Type B pancreatic cell (in vitro differentiated cells): ENCODE measurements at places on chromosomes 6 and 20.

DNA sequence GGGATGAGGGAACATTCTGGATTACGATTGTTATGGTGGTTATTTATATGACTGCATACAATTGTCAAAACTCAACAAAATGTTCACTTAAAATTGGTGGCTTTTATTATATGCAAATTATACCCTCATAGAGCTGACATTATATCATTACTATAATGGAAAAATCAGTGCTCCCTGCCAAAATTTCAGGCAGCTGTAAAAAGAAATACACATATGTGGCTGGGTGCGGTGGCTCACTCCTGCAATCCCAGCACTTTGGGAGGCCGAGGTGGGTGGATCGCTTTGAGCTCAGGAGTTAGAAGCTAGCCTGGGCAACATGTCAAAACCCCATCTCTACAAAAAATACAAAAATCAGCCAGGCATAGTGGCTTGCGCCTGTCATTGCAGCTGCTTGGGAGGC, 75.8 kb upstream of the SULF2 start:
- no peaks in the 10 kb centered on the region for H3K36me3 ChIP-seq
- H3K27ac ChIP-seq, result no peak overlapping the region
- no peak for DNase-seq
- H3K4me1 ChIP-seq, result peaks cover 33% of the 10 kb centered on the region
- no peak overlapping the region for H3K4me3 ChIP-seq
- peaks cover 19% of the 10 kb centered on the region for H3K27me3 ChIP-seq

GRCh38 chr6:161057103-161058091, 65.8 kb downstream of the MAP3K4 start:
- DNase-seq, result no peak
- H3K27ac ChIP-seq, result no peak overlapping the region
- H3K4me3 ChIP-seq, result no peak overlapping the region
- H3K36me3 ChIP-seq, result peaks cover 11% of the 10 kb centered on the region
- H3K4me1 ChIP-seq, result no peaks in the 10 kb centered on the region

DNA sequence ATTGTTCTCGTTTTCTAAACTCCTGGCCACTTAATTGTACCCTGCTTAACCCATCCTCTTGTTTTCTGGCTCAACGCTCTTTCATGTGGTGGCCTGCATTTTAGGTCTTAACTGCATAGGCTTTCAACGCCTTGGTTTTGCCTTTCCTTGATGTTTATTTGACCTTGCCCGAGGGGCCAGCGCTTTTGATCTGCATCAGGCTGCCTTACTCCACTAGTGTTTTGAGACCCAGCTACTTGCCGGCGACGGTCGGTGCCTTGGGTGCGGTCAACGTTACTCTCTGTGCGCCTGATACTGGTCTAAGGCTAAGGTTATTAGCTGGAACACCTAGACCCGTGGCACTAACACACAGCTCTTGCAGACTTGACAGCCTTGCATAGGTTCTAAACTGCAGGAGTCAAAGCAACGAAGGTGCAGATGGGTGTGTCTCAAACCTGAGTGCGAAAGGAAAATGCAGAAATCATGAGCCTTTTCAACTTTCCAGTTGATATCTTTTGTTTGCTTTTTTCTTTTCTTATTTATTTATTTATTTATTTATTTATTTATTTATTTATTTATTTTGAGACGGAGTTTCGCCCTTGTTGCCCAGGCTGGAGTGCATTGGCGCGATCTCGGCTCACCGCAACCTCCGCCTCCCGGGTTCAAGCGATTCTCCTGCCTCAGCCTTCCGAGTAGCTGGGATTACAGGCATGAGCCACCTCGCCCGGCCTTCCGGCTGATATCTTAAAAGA, 138.8 kb downstream of the HFE start:
- no peaks in the 10 kb centered on the region for H3K36me3 ChIP-seq
- DNase-seq, result no peak
- peak overlapping the region; percentile 84 for H3K27ac ChIP-seq
- peaks cover 16% of the 10 kb centered on the region for H3K4me1 ChIP-seq

DNA sequence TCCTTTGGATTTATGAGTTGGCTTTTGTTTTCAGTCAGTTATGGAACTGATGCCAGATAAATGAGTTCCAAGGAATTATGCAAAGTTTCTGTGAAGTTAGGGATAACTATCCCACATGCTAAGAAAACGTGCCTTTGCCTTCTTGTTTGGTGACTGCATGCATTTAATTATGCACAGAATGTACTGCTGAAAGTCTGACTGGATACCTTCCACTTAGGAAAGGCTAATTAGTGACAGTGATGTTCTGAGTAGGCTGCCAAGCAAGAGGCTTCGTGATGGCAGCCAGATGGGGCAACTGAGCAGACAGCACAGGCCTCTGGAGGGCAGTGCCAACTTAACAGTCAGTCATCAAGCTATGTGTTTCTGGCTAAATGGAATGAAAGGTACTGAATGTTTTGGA, 289.9 kb downstream of the CD109 start:
- H3K36me3 ChIP-seq, result no peaks in the 10 kb centered on the region
- H3K4me3 ChIP-seq, result no peak overlapping the region
- no peaks in the 10 kb centered on the region for H3K4me1 ChIP-seq
- no peak overlapping the region for H3K27ac ChIP-seq
- no peaks in the 10 kb centered on the region for H3K27me3 ChIP-seq

GRCh38 chr6:1208876-1209275, 103.0 kb upstream of the FOXQ1 start:
- DNase-seq, result no peak
- no peaks in the 10 kb centered on the region for H3K36me3 ChIP-seq
- H3K4me3 ChIP-seq, result no peak overlapping the region
- peaks cover 6% of the 10 kb centered on the region for H3K27me3 ChIP-seq

- no peak for DNase-seq
- no peak overlapping the region for H3K4me3 ChIP-seq
- peaks cover 5% of the 10 kb centered on the region for H3K4me1 ChIP-seq
- H3K27ac ChIP-seq, result no peak overlapping the region
- no peaks in the 10 kb centered on the region for H3K27me3 ChIP-seq
These were observed 48.0 kb downstream of the VAPB start for GRCh38 chr20:58436868-58437645.

GRCh38 chr6:168434505-168434904, 6.5 kb upstream of the SMOC2 start:
- DNase-seq, result no peak
- no peak overlapping the region for H3K4me3 ChIP-seq
- H3K4me1 ChIP-seq, result peaks cover 11% of the 10 kb centered on the region

GRCh38 chr6:129239825-129240491, 357.0 kb downstream of the LAMA2 start:
- no peak overlapping the region for H3K27ac ChIP-seq
- no peak overlapping the region for H3K4me3 ChIP-seq
- peaks cover 14% of the 10 kb centered on the region for H3K4me1 ChIP-seq
- no peaks in the 10 kb centered on the region for H3K27me3 ChIP-seq

GRCh38 chr6:34144581-34145160, 1.2 kb downstream of the GRM4 start:
- no peaks in the 10 kb centered on the region for H3K36me3 ChIP-seq
- DNase-seq, result no peak
- no peak overlapping the region for H3K27ac ChIP-seq

- peaks cover 9% of the 10 kb centered on the region for H3K4me1 ChIP-seq
- DNase-seq, result no peak
- H3K27me3 ChIP-seq, result no peaks in the 10 kb centered on the region
- no peak overlapping the region for H3K4me3 ChIP-seq
These were observed 85.3 kb upstream of the SCP2D1 start for GRCh38 chr20:18728165-18728869.

DNA sequence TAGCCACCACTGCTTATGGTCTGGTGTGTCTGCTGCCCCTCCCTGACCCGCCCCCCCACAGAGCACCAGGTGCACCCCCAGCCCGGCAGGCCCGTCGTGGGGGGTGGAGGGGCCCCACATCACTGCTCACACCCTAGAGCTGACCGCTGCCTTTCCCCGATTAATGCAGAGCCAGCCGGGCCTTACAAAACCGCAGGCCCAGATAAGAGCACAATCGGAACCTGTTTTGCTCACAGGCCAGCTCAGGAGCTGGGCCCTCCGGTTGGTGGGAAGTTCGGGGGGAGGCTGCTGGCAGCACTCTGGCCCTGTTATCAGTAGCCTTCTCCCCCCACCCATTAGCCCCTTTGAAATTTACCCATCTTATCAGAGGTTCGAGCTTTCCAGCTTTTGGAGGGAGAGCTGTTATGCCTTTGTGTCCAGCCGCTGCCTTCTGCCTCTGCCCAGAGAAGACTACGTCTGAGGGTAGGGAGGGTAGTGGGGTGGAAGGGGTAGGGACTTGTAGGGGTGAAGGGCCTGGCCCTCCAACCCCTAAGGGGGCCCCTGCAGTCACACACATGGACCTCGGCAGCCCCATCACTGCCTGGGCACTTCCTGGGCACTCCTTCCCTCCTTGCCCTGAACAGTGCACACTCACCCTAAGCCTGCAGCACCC, 6.9 kb upstream of the SPDEF start:
- H3K36me3 ChIP-seq, result no peaks in the 10 kb centered on the region
- no peak overlapping the region for H3K27ac ChIP-seq
- DNase-seq, result no peak
- peaks cover 10% of the 10 kb centered on the region for H3K4me1 ChIP-seq
- H3K27me3 ChIP-seq, result no peaks in the 10 kb centered on the region
- H3K4me3 ChIP-seq, result no peak overlapping the region

DNA sequence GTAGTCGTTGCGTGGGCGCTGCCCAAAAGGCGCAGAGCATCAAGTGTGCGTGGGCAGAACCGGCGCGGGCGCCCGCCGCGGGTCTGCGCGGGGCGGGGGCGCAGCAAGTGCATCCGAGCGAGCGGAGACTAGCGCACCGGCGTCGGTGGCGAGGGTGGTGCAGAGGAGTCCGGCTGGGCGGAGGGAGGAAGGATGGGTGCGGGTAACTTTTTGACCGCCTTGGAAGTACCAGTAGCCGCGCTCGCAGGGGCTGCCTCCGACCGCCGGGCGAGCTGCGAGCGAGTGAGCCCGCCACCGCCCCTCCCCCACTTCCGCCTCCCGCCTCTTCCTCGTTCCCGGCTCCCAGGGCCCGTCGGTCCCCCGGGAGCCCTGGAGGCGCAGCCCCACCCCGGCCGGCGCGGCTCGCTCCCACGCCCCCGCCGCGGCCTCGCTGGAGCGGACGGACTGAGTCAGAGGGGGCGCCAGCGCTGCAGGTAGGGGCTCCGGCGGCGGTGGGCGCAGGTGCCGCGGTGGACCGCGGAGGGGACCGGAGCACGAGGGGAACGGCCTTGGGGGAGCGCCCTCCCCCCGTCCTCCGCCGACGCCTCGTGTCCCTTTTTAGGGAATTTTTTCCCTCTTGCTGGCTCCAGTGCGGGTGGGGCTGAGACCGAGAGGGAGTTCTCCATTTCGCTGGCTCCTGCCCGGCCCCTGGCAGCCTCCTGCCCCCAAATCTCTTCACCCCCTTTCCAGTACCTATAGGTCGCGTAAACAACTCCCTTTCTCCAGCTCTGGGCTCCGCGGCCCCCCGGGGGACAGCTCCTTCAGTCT, 1.6 kb upstream of the DBNDD2 start:
- peaks cover 13% of the 10 kb centered on the region for H3K4me1 ChIP-seq
- DNase-seq, result no peak
- no peak overlapping the region for H3K27ac ChIP-seq
- H3K4me3 ChIP-seq, result peak overlapping the region; percentile 89

DNA sequence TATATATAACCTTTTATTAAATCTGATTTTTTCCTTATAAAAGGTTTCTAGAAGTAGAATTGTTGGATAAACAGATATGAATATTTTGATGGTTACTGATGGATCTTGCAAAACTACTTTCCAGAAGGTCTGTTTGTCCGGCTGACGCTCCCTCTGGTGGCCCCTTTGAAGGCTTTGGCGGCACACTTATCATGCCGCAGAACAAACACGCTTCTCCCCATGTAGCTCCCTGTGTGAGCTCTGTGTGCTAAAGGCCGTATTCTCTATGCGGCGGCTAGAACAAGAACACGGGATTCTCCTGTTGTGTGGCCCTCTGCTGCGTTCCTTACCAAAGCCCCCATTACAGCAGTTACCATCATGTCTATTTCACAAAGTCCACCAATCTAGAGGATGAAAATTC, 30.0 kb downstream of the PPP1R3G start:
- no peak overlapping the region for H3K27ac ChIP-seq
- H3K4me3 ChIP-seq, result no peak overlapping the region
- no peaks in the 10 kb centered on the region for H3K27me3 ChIP-seq
- no peak for DNase-seq
- peaks cover 23% of the 10 kb centered on the region for H3K4me1 ChIP-seq

GRCh38 chr6:140050101-140050995, 675.9 kb upstream of the CITED2 start:
- no peak overlapping the region for H3K4me3 ChIP-seq
- peak overlapping the region; percentile 18 for H3K27ac ChIP-seq
- no peaks in the 10 kb centered on the region for H3K27me3 ChIP-seq
- DNase-seq, result no peak

- H3K27me3 ChIP-seq, result no peaks in the 10 kb centered on the region
- H3K36me3 ChIP-seq, result peaks cover 12% of the 10 kb centered on the region
- no peak overlapping the region for H3K27ac ChIP-seq
These were observed 526.0 kb downstream of the UTRN start for GRCh38 chr6:144811140-144811539.

DNA sequence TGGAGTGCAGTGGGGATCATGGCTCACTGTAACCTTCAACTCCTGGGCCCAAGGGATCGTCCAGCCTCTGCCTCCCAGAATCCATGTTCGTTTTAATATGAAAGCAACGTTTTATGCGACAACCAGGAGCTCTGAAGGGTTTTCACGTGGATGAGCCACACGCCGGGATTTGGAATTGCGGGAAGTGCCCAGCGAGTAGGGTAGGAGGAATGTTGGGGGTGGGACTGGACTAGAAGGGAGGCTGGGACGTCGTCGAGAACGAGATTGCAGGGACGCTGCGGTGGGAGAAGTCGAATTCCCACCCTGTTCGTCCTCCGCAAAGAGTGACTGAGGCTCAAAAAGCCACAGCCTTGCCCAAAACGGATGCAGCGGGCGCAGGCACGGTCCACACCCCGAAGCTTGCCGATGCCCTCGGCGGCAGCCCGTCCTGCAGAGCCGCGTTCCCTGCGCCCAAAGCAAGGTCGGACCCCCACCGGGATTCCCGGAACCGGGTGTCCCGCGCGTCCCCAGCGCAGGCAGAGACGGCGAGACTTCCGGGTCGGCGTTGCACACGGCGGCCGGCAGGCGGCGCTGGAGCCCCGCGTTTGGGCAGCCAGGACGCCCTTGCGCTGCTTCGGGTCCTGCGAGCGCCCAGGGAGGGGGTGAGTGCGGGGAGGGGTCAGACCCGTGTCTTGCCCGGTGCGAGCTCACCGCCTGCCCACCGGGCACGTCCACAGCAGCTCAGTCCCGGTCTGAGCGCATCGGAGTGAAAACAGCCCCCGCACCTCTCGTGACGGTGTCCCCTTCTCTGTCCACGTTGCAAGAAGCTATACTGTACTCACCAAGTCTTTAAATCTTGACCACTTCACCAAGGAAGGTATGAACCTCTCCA, 87.8 kb downstream of the DHX35 start:
- peaks cover 4% of the 10 kb centered on the region for H3K4me1 ChIP-seq
- no peaks in the 10 kb centered on the region for H3K36me3 ChIP-seq
- peak overlapping the region; percentile 89 for H3K4me3 ChIP-seq

DNA sequence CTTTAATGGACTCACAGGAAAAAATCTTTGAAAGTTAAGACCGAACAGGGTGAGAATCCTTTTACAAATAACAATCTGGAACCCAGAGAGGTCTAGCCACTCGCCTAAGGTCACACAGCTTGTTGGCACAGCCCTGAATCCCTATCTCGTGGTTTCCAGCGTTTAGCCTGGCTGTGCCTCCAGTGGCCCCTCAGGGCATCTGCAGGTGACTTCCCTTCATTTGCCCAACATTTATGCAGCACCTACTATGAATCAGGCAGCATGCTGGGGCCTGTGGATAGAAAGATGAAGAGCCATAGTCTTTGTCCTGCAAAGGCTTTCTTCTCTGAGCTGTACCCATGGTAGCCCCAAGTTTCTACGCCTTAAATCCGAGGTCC, 2.6 kb upstream of the NR2E1 start:
- no peak for DNase-seq
- H3K4me3 ChIP-seq, result no peak overlapping the region
- no peak overlapping the region for H3K27ac ChIP-seq
- peaks cover 1% of the 10 kb centered on the region for H3K36me3 ChIP-seq
